ENCODE measurements at places on chromosomes 13 and 19. TPM values are rescaled to one million over a fixed set of nuclear protein-coding genes. Genes with fewer than 3 reads are reported as not detected.

The INAFM1 gene
- polyA plus RNA-seq = 3.6 TPM

The PGLYRP2 gene
- polyA plus RNA-seq = not detected

The FXYD1 gene
- polyA plus RNA-seq = 210 TPM

The LYPD5 gene
- 0.27 TPM for polyA plus RNA-seq

The CTXN1 gene
- not detected for polyA plus RNA-seq

The GRIK5 gene
- polyA plus RNA-seq = 0.26 TPM

The PSPN gene
- polyA plus RNA-seq = 1.3 TPM

The ZNF69 gene
- polyA plus RNA-seq = 0.34 TPM

The VMAC gene
- 0.89 TPM for polyA plus RNA-seq

The EDDM13 gene
- polyA plus RNA-seq = not detected

The MVB12A gene
- 79.7 TPM for polyA plus RNA-seq

The SLITRK5 gene
- 0.01 TPM for polyA plus RNA-seq

The TBXA2R gene
- polyA plus RNA-seq = 1.1 TPM

The DDX39A gene
- polyA plus RNA-seq = 38.7 TPM

The CD209 gene
- polyA plus RNA-seq = 0.42 TPM
